Activated CD4-positive, CD25-positive, alpha-beta regulatory T cell treated with anti-CD3 and anti-CD28 coated beads, Interleukin-2, amount 50 U/mL, for 72 hours (primary cell): ENCODE measurements at places on chromosomes 1 and 21.

GRCh38 chr1:8162168-8162567, 136.1 kb upstream of the ERRFI1 start:
- DNase-seq: no peak

- no peak for DNase-seq
These were observed 78.8 kb downstream of the PIK3CD start for GRCh38 chr1:9730096-9730901.

GRCh38 chr1:32818804-32819541, 1.5 kb downstream of the S100PBP start:
- no peak for DNase-seq

GRCh38 chr1:159952932-159953331, 1.1 kb downstream of the SLAMF9 start:
- DNase-seq: no peak

- DNase-seq: no peak
These were observed 122.2 kb downstream of the SIK1 start for GRCh38 chr21:43304621-43305335.
